Kidney epithelial cell (primary cell): ENCODE measurements at places on chromosomes 1 and 21. TPM values are rescaled to one million over a fixed set of nuclear protein-coding genes. Genes with fewer than 3 reads are reported as not detected.
A peak's percentile ranks its signal among the peaks of the same experiment; 100 is the strongest.

DNA sequence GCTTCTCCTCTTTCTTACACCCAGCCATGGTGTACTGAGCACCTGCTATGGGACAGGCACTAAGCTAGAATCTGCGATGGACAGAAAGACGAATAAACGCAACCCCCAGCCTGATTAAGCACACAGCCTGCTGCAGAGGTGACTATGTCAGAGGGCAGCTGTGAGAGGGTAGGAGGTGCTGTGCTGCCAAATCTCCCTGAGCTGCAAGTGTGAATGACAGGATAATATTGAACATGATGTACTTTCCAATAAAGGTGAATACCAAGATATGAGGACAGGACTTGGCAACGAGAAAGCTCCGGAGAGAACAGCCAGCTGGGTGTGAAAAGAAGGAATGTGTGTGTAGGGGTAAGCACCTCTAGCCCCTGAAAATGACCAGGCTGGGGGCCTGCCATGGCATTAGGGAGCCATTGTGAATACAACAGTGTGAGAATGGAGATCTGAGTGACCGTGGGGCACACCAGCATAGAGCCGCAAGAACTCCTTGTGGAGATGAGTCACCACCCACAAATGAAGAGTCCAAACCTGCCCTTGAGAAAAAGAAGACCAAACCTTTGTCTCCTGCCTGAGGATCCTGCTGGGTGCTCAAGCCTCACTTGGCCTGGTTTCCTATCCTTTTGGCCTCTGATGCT lies 83.0 kb upstream of the ATF3 start:
- no peak for DNase-seq

GRCh38 chr1:229526695-229527094 lies 18.6 kb upstream of the NUP133 start:
- no peak for DNase-seq

- DNase-seq, result no peak
Observed at GRCh38 chr1:218330043-218330623, 15.0 kb upstream of the TGFB2 start.

GRCh38 chr1:85398391-85399064 lies 66.4 kb downstream of the DDAH1 start:
- peak; percentile 2 for DNase-seq

DNA sequence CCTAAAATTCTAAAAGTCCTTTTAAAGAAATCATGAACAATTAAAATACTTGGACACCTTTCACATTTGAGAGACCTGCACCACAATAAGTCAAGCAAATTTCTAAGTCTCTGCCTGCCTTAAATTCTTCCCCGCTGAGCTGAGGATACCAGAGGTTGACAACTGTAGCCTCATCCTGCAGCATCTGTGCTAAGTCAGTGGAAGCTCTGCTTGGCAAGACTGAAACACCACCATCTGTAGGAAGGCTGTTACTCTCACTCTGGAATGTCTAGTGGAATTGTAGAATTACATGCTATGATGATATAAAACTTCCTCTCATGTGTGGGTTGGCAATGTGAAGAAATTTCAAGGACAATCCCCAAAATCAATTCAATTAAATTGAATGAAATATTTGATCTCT lies 1756.5 kb downstream of the NCAM2 start:
- no peak for DNase-seq

- no peak for DNase-seq
Observed at GRCh38 chr1:114152508-114153260, 985 bp downstream of the SYT6 start.

CADM3 gene
- 0.04 TPM in 1 of 2 replicates, not detected in the other for total RNA-seq

MAP10 gene
- 3.7 and 5.5 TPM in 2 replicates for total RNA-seq

IGFN1 gene
- 0.48 and 0.54 TPM in 2 replicates for total RNA-seq

OR2T2 gene
- total RNA-seq, result not detected in 2 replicates

AADACL4 gene
- not detected in 2 replicates for total RNA-seq
